NCI-H510A treated with DMSO at 0.1 percent for 48 hours (cell line): ENCODE measurements at places on chromosomes 16 and 17.

- no peak for DNase-seq
Observed at GRCh38 chr16:72142476-72142875, 29.5 kb downstream of the PMFBP1 start.

DNA sequence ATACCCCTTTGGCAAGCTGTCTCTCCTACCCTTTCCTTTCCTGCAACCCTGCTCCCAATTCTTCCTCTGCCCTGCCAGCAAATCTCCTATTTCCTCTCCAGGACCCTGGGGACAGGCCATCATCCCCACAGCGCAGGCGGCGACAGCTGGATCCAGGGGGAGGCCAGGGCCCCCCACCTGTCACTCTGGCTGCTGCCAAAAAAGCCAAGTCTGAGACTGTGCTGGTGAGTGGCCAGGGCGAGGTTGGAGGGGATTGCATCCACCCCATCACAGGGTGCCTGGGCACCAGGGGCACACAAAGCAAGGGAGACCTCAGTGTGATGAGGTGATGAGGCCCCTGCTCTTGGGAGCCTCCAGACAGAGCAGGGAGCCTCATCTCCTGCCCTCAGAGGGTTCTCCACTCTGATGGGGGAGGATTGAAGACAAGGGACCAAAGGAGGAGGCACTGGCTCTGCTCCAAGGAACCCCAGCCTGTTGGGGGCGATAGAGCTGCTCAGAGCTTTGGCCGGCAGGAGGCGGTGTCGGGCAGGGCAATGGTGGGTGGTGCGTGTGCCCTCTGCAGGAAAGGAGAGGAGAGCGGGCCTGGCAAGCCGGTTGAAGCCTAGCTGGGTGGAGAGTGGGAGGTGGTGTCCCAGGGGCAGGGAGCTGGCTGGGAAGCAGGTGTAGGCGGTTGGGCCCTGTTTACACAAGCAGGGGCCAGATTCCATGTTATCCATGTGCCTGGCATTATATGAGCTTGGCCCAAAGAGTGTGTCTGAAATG lies 15.6 kb upstream of the PDK2 start:
- DNase-seq: peak; percentile 11

- DNase-seq: no peak
Observed at GRCh38 chr17:13055131-13055530, 37.3 kb upstream of the ELAC2 start.

DNA sequence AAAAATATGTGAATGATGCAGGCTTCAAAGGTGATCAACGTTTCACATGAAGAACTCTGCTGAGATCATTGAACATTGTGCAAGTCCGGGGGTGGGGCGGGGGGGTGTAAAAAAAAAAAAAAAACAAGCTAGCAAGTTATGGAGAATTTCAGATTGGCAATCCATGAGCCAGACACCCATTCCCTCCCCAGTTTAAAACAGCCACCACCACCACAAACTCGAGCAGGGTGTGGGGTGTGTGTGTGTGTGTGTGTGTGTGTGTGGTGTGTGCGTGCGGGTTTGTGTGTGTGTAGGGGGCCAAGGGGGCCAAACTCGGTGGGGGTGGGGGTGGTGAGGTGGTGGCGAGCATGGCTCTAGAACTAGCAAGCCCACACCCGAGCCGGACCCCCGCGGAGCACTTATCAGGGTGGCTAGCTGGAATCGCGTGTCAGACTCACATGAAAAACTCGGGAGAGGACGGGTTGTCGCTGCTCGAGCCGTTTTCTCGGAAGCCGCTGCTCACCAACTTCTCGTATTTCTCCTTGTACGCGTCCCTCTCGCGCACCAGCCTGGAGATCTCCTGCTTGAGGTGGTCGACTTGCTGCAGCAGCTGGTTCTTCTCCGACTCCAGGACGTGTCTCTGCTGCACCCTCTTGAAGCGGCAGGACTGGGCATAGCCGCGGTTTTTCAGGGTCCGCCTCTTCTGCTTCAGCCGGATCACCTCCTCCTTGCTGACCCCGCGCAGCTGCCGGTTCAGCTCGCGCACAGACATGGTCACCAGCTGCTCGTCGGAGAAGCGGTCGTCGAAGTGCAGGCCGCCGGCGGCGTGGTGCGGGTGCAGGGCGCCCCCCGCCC lies 2.0 kb downstream of the MAF start:
- peak; percentile 24 for DNase-seq

GRCh38 chr17:38747463-38748148 lies 530 bp downstream of the PCGF2 start:
- no peak for DNase-seq

DNA sequence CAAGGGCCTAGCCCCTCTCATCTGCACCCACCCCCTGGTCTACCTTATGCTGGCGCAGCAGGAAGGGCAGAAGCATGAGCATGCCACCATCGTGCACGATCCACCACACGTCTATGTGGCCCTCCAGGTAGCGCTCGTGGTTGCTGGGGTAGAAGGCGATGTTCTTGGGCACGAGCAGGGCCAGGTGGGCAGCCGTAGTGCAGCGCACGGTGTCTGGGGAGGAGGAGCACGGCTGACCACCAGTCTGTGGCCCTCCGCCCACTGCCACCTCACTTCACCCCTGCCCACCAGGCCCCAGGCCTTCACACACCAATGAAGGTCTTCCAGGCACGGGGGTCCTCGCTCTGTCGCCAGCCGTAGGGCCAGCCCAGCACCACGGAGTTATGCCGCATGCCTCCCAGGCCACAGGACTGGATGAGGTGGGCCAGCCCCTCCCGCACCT lies 2.2 kb upstream of the LCAT start:
- no peak for DNase-seq

- no peak for DNase-seq
Observed at GRCh38 chr17:37523715-37524219, 34.1 kb downstream of the DUSP14 start.

GRCh38 chr16:6284731-6285130 lies 1047.9 kb upstream of the RBFOX1 start:
- no peak for DNase-seq

- DNase-seq: no peak
Observed at GRCh38 chr16:9670033-9670432, 512.2 kb downstream of the GRIN2A start.
